Mesothelial cell of epicardium (in vitro differentiated cells): ENCODE measurements at places on chromosomes 6 and 20.

- DNase-seq, result no peak
Observed at GRCh38 chr6:69868252-69868804, 2.0 kb downstream of the COL19A1 start.

- DNase-seq, result no peak
Observed at GRCh38 chr6:156657296-156657695, 119.9 kb upstream of the ARID1B start.

- DNase-seq, result no peak
Observed at GRCh38 chr6:143598466-143599080, 79.2 kb upstream of the PHACTR2 start.

- DNase-seq, result no peak
Observed at GRCh38 chr6:80618953-80619352, 512.5 kb downstream of the BCKDHB start.

- no peak for DNase-seq
Observed at GRCh38 chr6:69007781-69008180, 372.7 kb downstream of the ADGRB3 start.

GRCh38 chr6:157585274-157586087 lies 204.5 kb downstream of the ZDHHC14 start:
- no peak for DNase-seq

DNA sequence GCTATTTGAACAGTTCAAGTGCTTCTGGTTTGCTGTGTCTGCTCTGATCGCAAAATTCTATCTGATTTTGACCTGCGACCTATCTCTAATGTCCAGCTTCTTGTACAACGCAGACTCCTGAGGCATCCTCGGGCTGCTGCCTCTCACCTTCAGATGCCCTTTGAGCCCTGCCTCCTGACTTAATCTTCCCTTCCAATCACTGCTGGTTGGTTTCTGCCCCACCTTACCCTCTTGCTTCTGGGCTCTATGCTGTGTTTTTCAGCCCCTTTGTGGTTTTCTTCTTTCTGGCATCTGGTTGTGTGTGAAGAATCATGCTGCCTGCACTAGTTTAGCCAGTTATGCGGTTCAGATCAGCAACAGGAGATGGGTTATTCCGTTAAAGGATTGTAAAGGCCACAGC lies 131.2 kb upstream of the THEMIS start:
- no peak for DNase-seq

DNA sequence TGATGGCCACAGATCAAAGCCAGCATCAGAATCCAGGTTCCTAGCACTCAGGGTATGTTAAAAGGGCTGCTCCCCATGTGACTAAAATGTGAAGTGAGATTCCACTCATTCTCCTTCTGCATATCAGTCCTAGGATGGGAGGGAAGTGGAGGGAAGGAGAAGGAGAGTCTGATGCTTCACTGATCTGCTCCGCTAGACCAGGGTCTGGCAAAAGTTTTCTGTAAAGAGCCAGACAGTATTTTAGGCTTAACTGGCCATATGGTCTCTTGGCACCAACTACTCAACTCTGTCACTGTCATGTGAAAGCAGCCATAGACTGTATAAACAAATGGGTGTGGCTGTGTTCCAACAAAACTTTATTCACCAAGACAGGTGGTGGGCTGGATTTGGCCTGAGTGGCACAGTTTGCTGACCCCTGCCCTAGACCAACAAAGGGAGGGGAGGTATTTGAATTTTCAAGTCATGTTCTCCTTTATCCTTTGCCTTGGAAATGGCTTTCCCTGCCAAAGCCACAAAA lies 22.6 kb downstream of the GHRH start:
- DNase-seq, result no peak

DNA sequence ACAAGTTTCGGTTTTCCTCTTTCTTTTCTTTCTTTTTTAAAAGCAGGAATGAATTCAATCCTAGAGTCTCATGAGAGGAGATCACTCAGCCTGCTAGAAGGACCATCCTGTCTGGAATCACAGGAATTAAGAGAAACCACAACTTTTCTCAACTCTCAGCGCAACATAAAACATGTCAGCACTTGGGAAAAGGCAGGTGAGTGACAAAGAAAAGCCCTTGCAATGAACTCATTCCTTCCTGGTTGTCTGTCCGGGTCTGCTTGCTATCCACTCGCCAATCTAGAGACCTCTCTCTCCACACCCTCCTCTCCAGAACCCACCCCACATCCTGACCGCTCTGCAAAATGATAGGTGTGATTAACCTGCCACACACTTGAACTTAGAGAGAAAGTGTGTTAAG lies 253.8 kb downstream of the LY86 start:
- DNase-seq, result no peak

DNA sequence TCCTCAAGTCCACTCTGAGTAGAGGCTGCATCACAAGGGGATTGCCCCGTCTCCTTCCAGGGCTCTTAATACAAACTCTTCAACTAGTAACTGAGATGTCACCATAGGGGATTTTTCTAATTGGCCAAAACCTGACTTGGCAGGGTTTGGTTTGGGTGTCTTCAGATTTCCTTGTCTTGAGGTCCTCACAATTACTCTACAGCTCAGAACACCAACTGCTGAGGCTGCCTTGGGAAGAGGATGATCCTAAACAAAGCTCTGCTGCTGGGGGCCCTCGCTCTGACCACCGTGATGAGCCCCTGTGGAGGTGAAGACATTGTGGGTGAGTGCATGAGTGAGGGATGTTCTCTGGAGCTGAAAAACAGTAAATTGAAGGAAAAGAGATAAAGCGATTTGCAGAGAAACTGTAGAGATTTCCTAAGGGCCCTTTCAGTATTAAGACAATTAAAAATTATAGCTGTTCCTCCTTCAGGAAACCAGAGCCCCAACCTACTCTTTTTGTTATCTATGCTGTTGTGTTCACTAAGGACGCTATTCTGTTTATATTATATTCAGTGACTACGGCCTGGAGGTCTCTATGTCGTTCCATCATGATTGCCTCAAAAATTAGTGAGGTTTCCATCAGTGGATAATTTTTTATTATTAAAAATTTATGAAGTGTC lies at the start of gene HLA-DQA1:
HLA-DQA1 (plus strand) TSS at position 188 of the 662 bp plus-strand sequence; CDS start at position 241, 53 bp downstream.
- no peak for DNase-seq

DNA sequence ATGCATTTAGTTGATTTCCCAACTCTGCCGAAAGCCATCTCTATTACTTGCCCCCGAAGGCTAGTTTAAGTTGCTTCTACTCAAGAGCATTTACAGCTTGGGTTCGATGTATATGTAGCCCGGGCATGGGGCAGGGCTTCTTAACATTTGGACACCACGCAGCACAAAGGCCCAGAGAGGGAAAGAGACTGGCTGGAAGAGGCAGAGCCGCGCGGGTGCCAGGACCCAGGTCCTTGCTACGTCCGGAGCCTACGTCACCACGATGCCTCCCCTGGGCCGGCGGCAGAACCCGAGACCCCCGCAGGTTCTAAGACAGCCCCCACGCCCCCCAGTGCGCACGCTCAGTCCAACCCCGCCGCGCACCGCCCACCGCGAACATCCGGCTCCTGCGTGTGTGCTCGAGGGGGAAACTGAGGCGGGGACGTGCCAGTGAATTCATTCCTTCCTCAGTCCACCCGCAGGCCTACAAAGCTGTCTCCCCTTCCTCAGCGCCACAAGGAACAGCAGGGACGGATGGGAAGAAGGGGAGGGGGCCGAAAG lies 367 bp upstream of the PCIF1 start:
- DNase-seq, result no peak

DNA sequence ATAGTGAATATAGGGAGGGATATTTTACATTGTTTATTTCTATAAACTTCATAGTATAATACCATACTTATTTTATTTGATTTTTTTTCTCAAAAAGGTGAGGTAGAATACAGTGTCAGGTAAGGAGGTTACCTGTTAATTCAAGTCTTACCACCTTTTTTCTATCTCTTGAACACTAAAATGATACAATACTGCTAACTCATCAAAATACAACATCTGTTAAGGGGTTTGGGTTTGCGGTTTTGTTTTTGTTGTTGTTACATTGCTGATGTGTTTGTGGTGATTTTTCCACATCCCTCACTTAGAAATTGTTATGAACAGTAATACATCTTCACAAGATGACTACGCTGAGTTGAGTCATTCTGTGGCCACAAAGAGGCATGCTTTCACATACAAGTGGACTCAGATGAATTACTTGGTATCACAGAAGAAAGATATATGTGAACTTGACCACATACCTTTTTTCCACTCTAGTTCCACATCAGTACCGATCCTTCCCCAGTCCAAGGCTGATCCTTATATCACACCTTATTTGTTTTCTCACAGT lies 139.4 kb upstream of the ID4 start:
- DNase-seq, result no peak

GRCh38 chr6:143982968-143983367 lies 25.1 kb downstream of the PLAGL1 start:
- DNase-seq, result no peak

GRCh38 chr6:110093981-110094380 lies 85.5 kb downstream of the WASF1 start:
- DNase-seq, result no peak

DNA sequence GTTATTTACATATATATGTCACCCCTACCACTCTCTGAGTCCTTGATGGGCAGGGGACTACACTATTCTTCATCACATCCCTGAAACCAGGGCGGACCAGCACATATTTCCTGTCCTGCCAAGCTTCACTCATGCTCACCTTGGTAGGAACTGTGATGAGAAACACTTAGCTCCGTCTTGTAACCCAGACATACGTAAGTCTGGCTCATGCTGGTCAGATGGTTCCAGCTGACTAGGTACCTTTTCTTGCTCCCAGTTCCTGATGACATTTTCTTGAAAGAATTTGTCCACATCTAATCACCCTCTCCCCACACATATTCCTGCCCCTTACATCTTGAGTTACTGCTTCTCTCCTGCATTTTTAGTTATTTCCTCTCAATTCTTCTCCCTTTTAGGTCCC lies 122.2 kb upstream of the MYLIP start:
- no peak for DNase-seq

DNA sequence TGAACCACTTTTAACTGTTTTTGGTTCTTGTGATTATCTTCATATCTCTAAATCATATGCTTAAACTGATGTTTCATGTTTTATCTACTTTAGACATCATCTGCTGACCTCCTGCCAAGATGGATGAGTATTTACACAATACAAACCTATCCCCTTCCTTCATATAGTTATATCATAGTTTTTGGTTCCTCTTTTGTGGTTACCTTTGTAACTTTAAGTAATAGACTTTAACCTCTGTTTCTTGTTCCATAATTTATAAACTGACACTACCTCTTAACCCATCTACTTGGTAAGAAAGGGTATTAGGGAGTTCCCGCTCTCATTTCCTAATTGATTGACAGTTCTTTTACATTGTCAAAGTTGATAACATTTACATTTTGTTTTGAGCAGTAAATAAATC lies 11.9 kb downstream of the PCMT1 start:
- DNase-seq, result no peak

DNA sequence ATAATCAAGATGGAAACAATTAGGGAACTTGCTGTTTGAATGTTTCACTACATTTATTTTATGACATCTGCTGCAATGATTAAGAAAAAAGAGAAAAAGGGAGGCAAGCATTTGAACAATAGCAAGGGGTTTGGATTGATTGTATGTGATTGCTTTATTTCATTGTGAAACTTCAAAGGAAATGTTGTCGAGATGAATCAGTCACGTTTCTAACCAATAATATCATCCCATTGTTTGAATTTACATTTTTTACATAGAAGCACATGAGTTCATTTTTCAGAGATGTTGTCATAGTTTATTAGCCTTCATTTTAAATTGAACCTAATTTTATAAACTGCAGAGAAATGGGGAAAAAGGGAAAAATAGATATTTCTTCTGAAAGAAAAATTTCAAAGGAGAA lies 572.0 kb downstream of the KIF16B start:
- no peak for DNase-seq

GRCh38 chr6:73329201-73329600 lies 24.9 kb downstream of the DPPA5 start:
- no peak for DNase-seq

- DNase-seq, result no peak
Observed at GRCh38 chr6:170535004-170535403, 18.1 kb downstream of the PSMB1 start.

DNA sequence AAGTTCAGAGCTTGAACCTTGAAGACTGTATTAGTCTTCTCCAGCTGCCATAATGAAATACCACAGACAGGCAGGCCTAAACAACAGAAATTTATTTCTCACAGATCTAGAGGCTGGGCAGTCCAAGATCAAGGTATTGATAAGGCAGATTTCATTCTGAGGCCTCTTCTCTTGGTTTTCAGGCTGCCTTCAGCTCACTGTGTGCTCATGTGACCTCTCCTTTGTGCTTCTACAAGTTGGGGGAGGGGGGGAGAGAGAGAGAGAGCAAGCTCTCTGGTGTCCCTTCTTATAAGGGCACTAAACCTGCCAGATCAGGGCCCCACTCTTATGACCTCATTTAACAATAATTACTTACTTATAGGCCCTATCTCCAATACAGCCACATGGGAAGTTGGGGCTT lies 102.6 kb upstream of the RSPO3 start:
- DNase-seq, result no peak

GRCh38 chr20:53677447-53678314 lies 84.0 kb upstream of the ZNF217 start:
- DNase-seq, result peak; percentile 41

- no peak for DNase-seq
Observed at GRCh38 chr6:43301081-43301870, 3.2 kb downstream of the SLC22A7 start.

DNA sequence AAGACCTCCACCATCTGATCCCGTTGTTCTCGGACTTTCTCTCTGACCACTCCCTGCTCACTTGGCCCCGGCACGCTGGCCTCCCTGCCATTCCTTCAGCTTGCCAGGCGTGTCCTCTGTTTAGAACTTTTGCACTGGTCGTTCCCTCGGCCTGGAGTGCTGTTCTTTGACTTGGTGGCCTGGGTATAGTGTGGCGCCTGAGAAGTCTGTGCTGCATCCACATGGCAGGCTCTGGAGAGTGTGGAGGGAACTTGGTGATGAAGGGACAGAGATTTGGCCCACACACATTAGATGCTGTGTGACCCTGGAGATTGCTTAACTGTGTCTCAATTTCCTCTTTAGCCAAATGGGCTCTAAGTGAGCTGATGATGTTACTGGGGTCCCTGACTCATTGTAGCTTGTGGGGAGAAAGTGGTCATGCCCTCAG lies 13.0 kb upstream of the TGM2 start:
- DNase-seq, result no peak

GRCh38 chr6:139156551-139156950 lies 21.7 kb downstream of the HECA start:
- no peak for DNase-seq

DNA sequence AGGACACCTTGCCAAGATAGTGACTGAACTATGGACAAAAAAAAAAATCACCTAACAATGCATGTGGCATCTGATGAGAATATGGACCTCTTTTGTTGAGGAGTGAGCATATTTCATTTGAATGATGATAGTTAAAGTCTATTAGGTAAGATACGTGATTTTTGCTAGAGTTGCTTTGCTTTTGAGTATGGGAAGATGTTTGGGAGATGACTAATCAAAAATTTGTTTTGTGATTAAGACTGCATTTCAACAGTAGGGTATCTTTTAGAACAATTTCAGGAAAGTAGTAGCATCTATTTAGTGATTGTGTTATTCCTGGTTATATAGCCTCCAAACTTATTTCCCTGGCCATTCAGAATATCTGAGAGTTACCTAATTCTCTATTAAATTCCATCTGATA lies 878.6 kb upstream of the CITED2 start:
- DNase-seq, result no peak

- DNase-seq, result no peak
Observed at GRCh38 chr6:73302339-73302738, 39.3 kb upstream of the KHDC1 start.
